ENCODE measurements at places on chromosomes 2 and 18.

DNA sequence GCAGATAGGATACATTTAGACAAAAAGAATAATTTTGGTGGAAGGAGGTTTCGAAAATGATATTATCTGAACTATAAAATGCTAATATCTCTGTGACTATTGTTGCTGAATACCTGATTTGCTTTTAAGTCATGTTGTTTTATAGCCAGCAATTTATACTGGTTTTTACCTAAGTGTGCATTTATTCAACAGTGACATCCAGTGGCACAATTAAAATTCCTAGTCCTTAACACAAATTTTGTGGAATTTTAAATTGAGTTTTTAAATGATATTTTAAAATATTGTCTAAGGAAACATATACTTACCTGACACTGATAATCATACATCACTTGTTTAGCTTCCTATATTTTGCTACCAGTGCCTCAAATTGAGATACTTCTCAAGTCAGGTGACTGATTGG lies 144.8 kb downstream of the ARHGAP28 start:
- no peak for DNase-seq

- no peak for DNase-seq
These were observed 59.7 kb upstream of the PDK1 start for GRCh38 chr2:172496160-172496608.

DNA sequence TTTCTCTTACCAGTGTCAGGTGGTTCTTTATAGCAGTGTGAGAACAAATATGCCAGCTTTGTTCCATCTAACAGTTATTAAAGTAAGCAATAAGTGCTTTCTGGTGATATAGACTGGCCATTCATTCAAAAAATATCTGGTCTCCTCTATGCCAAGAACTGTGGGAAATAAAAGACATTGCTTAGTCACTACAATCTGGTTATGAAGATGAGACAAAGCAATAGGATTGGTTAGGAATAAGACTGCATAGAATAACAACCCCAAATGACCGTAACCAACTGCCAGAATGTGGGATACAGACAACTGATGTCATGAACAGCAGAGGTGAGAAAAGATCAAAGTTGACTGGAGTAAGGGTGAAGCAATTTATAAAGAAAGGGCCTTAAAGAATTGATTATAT lies 83.8 kb downstream of the MBD2 start:
- DNase-seq = no peak

DNA sequence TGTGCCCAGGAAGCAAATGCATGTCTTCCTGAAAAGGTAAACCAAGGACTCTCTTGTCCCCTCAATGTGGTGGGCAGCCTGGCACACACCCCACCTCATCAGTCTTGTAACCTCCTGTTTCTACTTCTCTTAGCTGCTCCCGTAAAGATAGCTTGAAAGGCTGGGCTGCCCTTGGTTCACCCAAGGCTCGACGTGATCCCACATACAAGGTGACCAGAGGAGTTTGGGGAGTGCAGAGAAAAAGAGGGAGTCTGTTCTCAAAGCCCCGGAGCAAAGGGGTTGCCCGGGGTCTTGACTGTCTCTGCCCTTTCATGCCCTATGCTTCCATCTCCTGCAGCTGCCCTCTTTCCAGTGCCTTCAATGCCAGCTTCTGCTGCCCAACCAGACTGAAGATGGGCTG lies 18.3 kb upstream of the FOSL2 start:
- no peak for DNase-seq

DNA sequence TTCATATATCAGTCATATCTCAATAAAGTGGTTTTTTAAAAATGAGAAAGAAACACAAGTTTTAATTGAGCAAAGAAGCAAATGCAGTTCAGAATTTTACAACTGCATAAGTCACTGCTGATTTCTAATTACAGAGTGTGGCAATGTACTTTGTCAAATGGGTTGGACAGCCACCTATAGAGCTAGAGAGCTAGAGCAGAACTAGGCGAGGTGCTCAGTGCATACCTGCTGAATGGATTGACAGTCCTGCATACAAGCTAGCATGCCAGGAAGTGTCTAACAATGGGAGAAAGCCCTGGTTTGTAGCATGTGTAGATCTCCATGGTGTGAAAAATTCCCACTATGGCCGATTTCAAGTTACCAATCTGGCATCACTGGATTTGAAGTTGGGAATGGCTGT lies 106.3 kb upstream of the CDCA7 start:
- no peak for DNase-seq

GRCh38 chr18:49024804-49025421 lies 74.1 kb upstream of the SMAD7 start:
- no peak for DNase-seq

GRCh38 chr2:206160125-206160806 lies 571 bp downstream of the EEF1B2 start:
- no peak for DNase-seq

DNA sequence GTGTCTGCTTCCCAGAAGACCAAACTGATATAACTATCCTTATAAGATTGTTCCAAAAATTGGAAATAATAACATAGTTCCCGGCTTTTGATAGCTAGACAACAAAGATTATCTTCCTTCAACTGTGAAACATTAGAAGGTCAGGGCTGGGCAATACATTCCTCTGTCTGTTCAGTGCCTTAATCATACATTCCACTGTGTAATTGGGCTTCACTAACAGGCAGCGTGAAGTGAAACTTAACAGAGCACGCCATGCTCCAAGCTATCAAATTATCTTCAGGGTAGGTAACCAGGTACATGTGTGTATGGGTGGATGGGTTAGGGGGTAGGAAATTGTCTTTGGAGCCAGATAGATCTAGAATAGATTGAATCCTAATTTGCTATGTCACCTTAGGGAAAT lies 23.5 kb upstream of the ARL5A start:
- DNase-seq = no peak

GRCh38 chr2:26292646-26293045 lies 47.9 kb downstream of the HADHB start:
- no peak for DNase-seq

- DNase-seq = no peak
These were observed 206.2 kb upstream of the COPS8 start for GRCh38 chr2:236879416-236879963.

GRCh38 chr2:239440511-239440959 lies 39.7 kb upstream of the HDAC4 start:
- DNase-seq = no peak

GRCh38 chr18:2894841-2895370 lies 48.1 kb downstream of the EMILIN2 start:
- no peak for DNase-seq

DNA sequence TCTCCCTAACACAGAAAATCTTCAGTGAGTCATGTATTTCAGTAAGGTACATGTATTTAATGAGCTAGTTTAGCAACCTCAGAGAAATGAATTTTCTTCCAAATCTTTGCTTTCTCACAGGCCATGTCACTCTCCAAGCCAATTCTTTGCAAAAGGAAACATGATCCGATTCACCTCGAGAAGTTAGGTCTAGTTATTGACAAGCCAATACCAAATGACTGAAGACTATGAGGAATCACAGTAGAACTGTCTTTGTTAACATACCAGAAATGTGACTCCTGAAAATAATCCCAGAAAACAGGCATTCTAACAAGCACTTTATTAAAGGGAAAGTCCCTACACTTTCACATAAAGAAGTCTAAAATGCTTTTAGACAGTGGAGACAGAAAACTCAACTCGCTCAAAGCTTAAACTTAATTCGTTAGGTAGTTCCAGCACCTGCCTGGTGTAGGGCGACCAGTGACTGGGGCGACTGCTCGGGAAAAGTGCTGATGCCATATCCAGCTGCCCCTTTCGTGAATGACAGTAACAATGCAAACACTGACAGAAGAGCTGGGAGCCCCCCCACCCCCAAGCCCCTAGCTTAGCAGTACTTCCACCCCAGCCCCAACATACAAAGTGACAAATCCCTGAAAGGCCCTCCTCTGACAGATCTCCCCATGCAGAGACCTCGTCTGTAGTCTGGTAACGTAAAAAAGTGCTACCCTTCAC lies 1.8 kb downstream of the MEMO1 start:
- DNase-seq = no peak

GRCh38 chr2:9693196-9693491 lies 62.3 kb upstream of the YWHAQ start:
- no peak for DNase-seq

- DNase-seq = no peak
These were observed 63.7 kb downstream of the COL4A3 start for GRCh38 chr2:227228061-227228667.

DNA sequence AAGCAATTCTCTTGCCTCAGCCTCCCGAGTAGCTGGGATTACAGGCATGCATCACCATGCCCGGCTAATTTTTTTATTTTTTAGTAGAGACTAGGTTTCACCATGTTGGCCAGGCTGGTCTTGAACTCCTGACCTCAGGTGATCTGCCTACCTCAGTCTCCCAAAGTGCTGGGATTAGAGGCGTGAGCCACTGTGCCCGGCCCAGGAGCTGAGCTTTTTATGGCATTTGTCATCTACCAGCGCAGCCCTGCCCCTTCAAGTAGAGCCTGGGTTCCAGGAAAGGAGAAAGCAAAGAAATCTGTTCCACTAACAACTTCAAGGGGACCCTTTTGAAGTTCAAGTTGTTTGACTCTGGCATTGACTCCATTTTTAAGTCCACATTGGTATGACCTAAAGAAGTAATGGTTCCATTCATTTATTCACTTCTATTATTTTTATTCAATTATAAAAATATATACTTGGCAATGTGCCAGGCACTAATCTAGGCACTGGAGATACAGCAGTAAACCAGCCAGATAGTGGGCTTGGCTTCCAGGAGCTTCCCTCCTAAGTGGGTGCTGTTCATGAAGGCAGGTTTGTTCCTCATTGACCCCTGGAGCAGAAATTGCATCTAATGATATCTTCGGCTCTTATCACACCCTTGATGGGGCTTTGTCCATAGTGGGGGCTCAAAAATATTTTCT lies 8.0 kb upstream of the SFTPB start:
- no peak for DNase-seq

- DNase-seq = no peak
These were observed 365 bp downstream of the NDUFB3 start for GRCh38 chr2:201072201-201072530.

DNA sequence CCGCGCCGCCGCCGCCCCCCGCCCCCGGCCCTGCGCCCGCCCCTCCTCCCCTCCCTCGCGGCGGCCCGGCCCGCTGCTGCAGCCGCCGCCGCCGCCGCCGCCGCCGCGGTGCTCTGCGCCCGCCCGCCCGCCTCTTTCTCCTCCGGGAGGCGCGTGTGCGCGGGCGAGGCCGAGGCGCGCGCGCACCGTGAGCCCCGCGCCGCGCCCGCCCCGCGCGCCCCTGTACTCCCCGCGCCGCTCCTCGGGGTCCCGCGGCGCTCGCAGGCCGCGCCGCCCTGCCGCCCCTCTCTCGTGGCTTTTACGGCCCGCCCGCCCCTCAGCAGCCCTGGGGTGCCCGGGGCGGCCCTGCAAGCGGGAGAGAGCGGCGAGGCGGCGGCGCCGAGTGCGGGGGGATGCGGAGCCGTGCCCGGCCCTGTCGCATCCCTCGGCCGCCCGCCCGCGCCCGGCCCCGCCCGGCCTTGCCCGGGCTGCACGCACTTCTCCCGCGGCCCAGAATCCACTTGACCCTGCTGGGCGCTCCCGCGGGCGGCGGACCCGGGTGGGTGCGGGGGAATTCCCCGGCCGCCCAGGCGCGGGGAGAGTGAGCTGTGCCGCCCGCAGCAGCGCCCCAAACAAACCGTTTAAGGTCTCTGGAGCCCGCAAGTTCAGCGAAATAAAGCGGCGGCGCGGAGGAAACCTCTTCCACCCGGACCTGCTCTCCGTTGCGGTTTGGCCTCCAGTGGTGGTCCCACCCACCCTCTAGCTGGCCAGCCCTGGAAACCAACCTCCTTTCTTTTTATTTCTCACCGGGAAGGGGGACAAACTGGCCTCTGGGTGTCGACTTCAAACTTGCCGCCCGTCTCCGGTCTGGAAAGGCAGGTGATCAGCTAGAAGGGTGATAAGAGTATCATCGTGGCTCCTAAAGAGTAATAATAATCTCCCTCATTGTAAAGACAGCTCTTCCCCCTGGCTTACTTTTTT lies 37.4 kb downstream of the AFF3 start:
- DNase-seq = no peak

DNA sequence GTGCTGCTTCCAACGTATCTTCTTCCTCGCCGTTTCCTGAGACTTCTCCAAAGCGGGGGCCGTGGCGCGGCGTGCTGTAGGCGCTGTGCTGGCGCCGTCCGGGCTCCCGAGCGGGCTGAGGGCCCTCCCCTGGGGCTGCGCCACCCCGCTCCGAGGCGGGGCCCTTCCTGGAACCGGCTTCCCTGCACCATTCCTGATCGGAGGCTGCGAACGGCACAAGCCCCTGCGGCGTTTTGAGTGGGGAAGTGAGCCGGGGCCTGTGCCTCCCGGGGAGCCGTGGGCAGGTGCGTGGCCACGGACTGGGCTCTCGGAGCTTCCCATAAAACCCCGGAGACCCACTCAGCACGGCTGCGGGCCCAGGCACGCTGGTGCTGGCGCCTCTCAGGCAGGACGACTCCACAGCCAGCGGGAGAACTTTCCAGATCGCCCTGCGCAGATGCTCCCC lies 74.7 kb downstream of the PSMG2 start:
- no peak for DNase-seq

- DNase-seq = no peak
These were observed 460.8 kb upstream of the CHST9 start for GRCh38 chr18:27645929-27646328.

GRCh38 chr2:127155947-127156346 lies 49.0 kb upstream of the BIN1 start:
- DNase-seq = no peak

DNA sequence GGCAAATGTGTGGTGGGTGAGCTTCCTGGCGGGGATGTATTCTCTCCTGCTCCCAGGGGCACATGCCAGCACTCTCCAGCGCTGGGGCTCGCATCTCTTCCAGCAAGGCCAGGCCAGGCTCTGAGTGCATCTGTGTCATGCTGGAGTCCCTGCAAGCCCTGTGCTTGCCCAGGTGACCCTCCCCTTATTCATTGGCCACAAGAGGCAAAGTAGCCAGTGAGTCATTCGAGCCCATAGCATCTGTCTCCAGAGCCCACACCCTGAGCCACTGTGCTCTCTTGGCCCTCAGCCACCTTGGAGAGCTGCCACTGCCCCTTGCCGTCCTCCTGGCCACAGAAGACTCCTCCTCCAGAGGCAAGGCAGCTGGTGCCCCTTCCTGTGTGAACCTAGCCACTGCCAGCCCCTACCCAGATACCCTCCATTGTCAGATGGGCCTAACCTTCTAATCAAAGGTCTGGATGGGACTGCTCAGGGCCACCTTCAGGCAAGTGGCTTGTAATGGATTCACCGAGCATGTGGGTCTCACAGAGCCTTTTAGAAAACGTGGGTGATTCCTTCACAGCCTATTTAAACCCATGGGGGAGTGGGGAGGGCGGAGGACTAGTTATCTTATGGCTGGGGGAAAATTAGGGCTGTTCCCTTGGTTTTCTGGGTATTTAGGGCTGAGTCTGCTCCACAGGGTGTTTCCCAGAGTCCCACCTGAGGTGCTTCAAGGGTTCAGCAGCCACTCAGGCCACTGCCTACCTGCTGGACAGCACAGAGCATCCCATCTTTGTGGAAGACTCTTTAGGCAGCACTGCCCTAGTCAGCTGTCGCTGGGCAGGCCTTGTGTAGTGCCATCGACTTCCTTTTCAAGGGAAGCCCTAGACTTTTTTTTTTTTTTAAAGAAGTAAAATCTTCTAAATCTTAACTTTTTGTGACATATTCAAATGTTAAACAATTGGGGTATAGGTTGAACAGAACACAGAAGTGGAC lies 137.4 kb downstream of the ACOXL start:
- no peak for DNase-seq

- no peak for DNase-seq
These were observed 50.8 kb upstream of the CXCR4 start for GRCh38 chr2:136168720-136169119.

- no peak for DNase-seq
These were observed 81.0 kb downstream of the TPO start for GRCh38 chr2:1494257-1494656.

- DNase-seq = no peak
These were observed 145.9 kb upstream of the KLHL14 start for GRCh38 chr18:32918692-32919250.

GRCh38 chr2:105697781-105698449 lies 46.8 kb upstream of the NCK2 start:
- DNase-seq = no peak

Measured in activated CD8-positive, alpha-beta memory T cell treated with anti-CD3 and anti-CD28 coated beads for 1 hour (primary cell).